ENCODE measurements at places on chromosomes 2 and 18.

GRCh38 chr2:202141329-202141947, 68.4 kb downstream of the KIAA2012 start:
- DNase-seq: no peak

GRCh38 chr2:217031445-217031844, 171.6 kb upstream of the TNP1 start:
- DNase-seq: no peak

GRCh38 chr2:23600346-23600745, 215.4 kb downstream of the KLHL29 start:
- DNase-seq: peak; percentile 81

DNA sequence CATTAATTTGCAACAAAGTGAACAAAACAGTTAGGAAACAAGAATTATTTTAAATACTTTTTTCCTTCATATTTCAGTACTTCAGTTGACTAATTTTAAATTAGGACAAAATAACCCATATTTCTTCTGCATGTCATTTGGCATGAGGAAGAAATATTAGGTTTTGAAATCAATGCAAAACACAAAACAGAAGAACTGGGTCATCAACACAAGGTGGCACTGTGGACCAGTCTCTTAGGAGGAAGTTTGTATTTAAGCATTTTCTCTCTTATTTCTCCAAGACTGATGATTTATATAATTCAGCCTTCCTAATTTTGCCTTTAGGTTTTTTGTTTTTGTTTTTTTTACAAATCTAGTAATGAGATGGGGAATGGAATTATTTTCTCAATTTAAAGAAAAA, 352.8 kb upstream of the KCNH7 start:
- DNase-seq: peak; percentile 67

GRCh38 chr2:225122583-225123486, 80.6 kb upstream of the DOCK10 start:
- DNase-seq: no peak

Measured in NCI-H2081 treated with DMSO at 0.1 percent for 48 hours (cell line).